ENCODE measurements at places on chromosomes 12 and 14. TPM values are rescaled to one million over a fixed set of nuclear protein-coding genes. Genes with fewer than 3 reads are reported as not detected.

DNA sequence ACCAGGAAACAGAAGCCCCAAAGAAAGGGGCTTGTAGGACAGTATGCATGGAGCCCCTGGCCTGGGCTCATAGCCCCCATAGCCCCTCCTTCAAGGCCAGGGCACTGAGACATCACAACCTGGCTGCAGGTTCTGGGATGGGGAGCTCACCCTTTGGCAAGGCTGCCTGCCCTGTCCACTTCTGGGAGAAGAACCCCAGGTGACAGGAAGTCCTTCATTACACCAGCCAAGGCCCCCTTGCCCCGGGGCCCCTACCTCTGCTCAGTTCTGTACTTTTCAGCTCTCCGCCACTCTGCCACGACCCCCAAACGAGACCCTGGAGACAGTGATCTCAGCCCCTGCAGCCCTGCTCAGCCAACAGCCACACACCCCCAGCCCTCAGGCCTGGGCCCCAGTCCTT is 223.2 kb upstream of the RTL1 start:
- DNase-seq = no peak

- no peak for DNase-seq
Observed at GRCh38 chr14:100865682-100866591, 37.6 kb downstream of the RTL1 start.

ANKRD33 gene
- total RNA-seq = not detected

LRRC10 gene
- total RNA-seq = not detected

COX8C gene
- not detected for total RNA-seq

EIF2S3B gene
- 1.0 TPM for total RNA-seq

CD9 gene
- total RNA-seq = not detected

ACSM4 gene
- total RNA-seq = not detected

All from Karpas-422 (cell line).